ENCODE measurements at places on chromosomes 16 and 17. TPM values are rescaled to one million over a fixed set of nuclear protein-coding genes. Genes with fewer than 3 reads are reported as not detected.

Gene IGSF6
- total RNA-seq = not detected

Gene TCAP
- total RNA-seq = 0.26 TPM

Gene SCIMP
- total RNA-seq = not detected

Gene EMP2
- total RNA-seq = 22.5 TPM

Gene DLX4
- not detected for total RNA-seq

Gene SECTM1
- 31.1 TPM for total RNA-seq

Gene STX1B
- total RNA-seq = 2.1 TPM

DNA sequence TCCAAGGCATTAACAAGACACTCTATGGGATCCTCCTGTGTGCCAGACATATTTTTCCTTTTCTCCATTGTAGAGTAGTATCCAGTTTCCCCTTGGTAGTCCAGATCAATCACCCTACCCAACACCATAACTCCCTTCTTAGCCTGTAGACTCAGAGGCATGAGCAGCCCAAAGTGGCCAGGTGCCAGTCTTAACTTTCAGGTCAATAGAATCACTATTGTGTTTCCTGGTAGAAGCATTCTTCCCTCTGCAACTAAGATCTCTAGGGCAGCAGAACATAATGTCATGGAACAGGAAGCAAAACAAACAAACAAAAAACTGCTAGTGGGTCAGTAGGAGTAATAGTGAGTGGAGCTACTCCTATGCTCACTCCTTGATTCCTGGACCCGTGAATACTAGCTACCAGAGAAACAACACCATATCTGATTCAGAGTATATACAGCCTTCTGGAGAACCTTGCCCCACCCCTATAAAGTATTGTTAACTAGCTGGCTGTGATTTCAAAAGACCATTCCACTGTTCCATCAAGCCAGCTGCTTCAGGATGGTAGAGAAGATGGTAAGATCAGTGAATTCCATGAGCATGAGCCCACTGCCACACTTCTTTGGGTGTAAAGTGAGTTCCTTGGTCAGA, 11.2 kb upstream of the CLEC19A start:
- H3K36me3 ChIP-seq = no peaks in the 10 kb centered on the region
- no peak for DNase-seq
- no peaks in the 10 kb centered on the region for H3K4me1 ChIP-seq
- no peak overlapping the region for H3K4me3 ChIP-seq

DNA sequence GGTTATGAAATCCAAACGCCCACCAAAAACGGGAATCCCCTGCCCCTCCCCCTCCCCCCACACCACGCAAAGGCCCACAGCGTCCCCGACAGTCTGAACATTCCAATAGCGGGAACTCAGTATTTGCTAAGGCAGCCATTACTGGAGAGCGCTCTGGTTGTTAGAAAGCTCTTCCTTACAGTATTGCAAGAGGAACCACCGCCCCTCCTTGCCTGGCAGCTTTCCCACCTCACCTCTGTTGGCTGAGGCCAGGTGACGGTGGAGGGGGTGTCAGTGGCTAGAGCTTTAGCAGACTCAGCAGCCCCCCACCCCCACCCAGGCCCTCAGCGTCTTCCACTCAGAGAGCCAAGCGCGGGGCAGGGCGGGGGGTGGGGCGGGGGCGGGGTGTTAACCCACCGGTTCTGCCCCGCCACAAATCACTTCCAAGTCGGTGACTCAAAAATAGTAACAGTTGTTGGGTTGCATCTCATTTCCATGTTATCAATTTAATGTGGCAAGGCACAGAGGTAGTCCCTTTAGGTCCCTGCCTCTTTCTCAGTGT, 2.2 kb upstream of the PLEKHH3 start:
- no peaks in the 10 kb centered on the region for H3K27me3 ChIP-seq
- peaks cover 46% of the 10 kb centered on the region for H3K4me1 ChIP-seq
- H3K36me3 ChIP-seq = no peaks in the 10 kb centered on the region
- H3K27ac ChIP-seq = peak overlapping the region; percentile 95
- peak; percentile 36 for DNase-seq

DNA sequence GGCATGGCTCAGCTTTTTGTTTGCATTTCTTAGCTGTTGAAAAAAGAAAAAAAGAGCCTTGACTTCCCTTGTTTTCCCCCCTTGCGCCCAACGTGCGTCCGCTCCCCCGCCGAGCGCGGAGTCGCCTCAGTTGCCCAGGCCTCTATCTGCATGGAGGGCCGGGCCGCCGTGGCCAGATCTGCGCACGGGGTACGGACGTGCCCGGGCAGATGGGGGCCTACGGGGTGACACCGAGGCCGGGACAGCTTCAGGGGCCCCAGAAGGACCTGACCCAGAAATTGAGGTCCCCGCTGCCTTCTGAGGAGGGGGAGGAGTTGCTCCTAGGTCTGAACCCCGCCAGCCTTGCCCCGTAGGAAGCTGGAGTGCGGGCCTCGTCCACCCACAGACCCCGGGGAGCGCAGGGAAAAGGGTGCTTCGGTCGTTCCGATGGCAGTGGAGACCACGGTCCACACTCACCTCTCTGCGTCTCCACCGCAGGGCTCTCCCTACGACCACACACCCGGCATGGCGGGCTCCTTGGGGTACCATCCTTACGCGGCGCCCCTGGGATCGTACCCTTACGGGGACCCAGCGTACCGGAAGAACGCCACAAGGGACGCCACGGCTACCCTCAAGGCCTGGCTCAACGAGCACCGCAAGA, 1.5 kb downstream of the IRX5 start:
- no peaks in the 10 kb centered on the region for H3K36me3 ChIP-seq
- peaks cover 2% of the 10 kb centered on the region for H3K4me1 ChIP-seq
- no peak overlapping the region for H3K27ac ChIP-seq
- no peak overlapping the region for H3K4me3 ChIP-seq
- DNase-seq = no peak

DNA sequence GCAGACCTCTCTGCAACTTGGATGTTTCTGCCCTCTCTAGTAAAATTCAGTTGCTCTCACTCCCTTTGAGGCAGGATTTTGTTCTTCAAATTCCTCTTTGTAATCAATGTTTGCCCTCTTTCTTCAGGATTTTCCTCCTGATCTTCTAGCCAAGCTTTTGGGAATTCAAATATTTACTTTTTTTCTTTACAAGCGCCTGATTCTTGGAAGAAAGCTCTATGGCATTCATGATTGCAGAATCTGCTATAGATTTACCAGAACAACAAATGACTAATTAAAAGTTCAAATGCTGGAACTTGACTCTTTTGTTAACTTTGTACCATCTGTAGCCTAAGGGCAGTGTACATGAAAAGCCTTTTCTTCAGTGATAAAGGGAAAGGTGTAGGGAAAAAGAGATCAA, 63.7 kb upstream of the SHISA6 start:
- H3K27me3 ChIP-seq = no peaks in the 10 kb centered on the region
- no peak for DNase-seq
- H3K4me1 ChIP-seq = no peaks in the 10 kb centered on the region
- H3K4me3 ChIP-seq = no peak overlapping the region
- H3K27ac ChIP-seq = no peak overlapping the region
- no peaks in the 10 kb centered on the region for H3K36me3 ChIP-seq

- no peak for DNase-seq
- no peak overlapping the region for H3K4me3 ChIP-seq
- no peaks in the 10 kb centered on the region for H3K4me1 ChIP-seq
Observed at GRCh38 chr17:43562679-43563599, 16.8 kb upstream of the ETV4 start.

Data from fibroblast of lung (primary cell).